ENCODE measurements at places on chromosomes 3 and 15. TPM values are rescaled to one million over a fixed set of nuclear protein-coding genes. Genes with fewer than 3 reads are reported as not detected.

The FEZF2 gene
- total RNA-seq: not detected

The HESX1 gene
- total RNA-seq: 3.4 TPM

The C3orf70 gene
- not detected for total RNA-seq

The NOX5 gene
- total RNA-seq: 1.5 TPM

GRCh38 chr15:52436981-52437380 is 91.7 kb downstream of the MYO5A start:
- H3K36me3 ChIP-seq: no peaks in the 10 kb centered on the region
- H3K4me3 ChIP-seq: no peak overlapping the region
- no peaks in the 10 kb centered on the region for H3K27me3 ChIP-seq
- DNase-seq: no peak
- H3K27ac ChIP-seq: no peak overlapping the region

- H3K36me3 ChIP-seq: no peaks in the 10 kb centered on the region
- DNase-seq: no peak
- peak overlapping the region; percentile 67 for H3K4me3 ChIP-seq
Measured at GRCh38 chr15:49045751-49046219, 461 bp downstream of the SECISBP2L start.
